HepG2 (cell line): ENCODE measurements at places on chromosomes 11 and 22. TPM values are rescaled to one million over a fixed set of nuclear protein-coding genes. Genes with fewer than 3 reads are reported as not detected.

The AGBL2 gene
- 0.67 and 1.6 TPM in 2 replicates for total RNA-seq

The TXNRD2 gene
- total RNA-seq, result 16.4 and 18.6 TPM in 2 replicates

The SLC22A25 gene
- 0.18 TPM in 2 replicates for total RNA-seq

The ST14 gene
- total RNA-seq, result 0.69 and 1.4 TPM in 2 replicates

The KRTAP5-4 gene
- total RNA-seq, result not detected in 2 replicates

The OR52E8 gene
- not detected in 2 replicates for total RNA-seq

The C11orf87 gene
- not detected in 2 replicates for total RNA-seq

The MRPL49 gene
- 53.3 and 63.2 TPM in 2 replicates for total RNA-seq

The CRYBB2 gene
- 0.18 TPM in 1 of 2 replicates, not detected in the other for total RNA-seq

The PNPLA3 gene
- total RNA-seq, result 13.7 and 16.9 TPM in 2 replicates

The HSPB2 gene
- not detected in 2 replicates for total RNA-seq

The POU2AF2 gene
- total RNA-seq, result not detected in 2 replicates

The MYOD1 gene
- total RNA-seq, result not detected in 2 replicates

- DNase-seq, result no peak
Observed at GRCh38 chr11:16796311-16796710, 57.9 kb downstream of the C11orf58 start.

DNA sequence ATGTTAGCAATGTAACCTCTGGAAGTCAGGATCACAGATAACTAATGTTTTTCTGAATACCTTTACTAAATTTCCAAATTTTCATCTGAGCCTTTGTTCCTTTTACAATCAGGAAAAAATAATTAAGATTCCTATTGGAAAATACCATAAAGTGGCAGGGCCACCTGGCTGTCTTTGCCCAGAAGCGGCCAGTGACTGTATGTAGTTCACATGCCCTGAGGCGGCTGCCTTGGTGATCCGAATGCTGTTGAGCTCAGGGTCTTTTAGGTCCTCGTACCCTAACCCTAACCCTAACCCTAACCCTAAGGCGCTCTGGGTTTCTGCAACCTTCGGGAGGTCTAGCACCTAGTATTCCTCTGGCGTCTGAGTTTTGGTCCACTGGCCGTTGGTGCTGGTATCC lies 8.5 kb upstream of the ARFGAP3 start:
- no peak for DNase-seq

GRCh38 chr11:44427432-44427831 lies 117.5 kb upstream of the ALX4 start:
- DNase-seq, result no peak

GRCh38 chr11:126354631-126355323 lies 709 bp upstream of the ST3GAL4 start:
- no peak for DNase-seq

GRCh38 chr11:63920126-63920938 lies 3.4 kb upstream of the RCOR2 start:
- peak; percentile 60 for DNase-seq

- no peak for DNase-seq
Observed at GRCh38 chr11:64898076-64898445, 18.9 kb downstream of the ATG2A start.

GRCh38 chr11:66970371-66970806 lies 4.7 kb upstream of the C11orf86 start:
- no peak for DNase-seq

DNA sequence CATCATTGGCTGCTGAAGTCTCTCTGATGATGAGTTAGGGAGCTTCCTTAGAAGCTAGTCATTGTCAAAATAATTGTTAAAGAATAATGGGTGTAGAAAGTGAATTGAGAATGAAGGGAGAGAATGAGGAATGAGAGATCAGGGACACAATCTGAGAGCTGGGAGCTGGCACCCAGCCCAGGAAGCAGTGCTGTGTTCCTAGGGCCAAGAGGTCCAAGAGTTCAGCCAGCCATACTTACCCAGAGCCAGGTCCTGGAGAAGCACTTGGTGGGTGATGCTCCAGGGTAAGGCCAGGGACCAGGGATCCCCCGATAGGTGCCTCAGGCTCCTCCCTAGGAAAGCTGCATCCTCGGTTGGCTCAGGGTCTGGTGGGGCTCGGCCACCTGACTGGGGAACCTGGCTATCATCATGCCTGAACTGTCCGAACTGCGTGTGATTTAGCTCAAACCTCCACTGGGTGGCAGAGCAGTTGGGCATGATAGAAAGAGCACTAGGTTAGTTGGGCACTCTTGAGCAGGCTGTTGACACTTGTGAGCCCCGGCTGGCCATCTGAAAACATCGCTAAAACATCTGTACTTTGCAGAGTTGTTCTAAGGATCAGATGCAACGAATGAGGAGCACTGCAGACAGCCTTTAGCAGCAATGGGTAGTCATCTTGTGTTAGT lies 123.9 kb upstream of the NCAM1 start:
- no peak for DNase-seq

GRCh38 chr11:96785073-96785472 lies 395.3 kb downstream of the JRKL start:
- DNase-seq, result no peak

DNA sequence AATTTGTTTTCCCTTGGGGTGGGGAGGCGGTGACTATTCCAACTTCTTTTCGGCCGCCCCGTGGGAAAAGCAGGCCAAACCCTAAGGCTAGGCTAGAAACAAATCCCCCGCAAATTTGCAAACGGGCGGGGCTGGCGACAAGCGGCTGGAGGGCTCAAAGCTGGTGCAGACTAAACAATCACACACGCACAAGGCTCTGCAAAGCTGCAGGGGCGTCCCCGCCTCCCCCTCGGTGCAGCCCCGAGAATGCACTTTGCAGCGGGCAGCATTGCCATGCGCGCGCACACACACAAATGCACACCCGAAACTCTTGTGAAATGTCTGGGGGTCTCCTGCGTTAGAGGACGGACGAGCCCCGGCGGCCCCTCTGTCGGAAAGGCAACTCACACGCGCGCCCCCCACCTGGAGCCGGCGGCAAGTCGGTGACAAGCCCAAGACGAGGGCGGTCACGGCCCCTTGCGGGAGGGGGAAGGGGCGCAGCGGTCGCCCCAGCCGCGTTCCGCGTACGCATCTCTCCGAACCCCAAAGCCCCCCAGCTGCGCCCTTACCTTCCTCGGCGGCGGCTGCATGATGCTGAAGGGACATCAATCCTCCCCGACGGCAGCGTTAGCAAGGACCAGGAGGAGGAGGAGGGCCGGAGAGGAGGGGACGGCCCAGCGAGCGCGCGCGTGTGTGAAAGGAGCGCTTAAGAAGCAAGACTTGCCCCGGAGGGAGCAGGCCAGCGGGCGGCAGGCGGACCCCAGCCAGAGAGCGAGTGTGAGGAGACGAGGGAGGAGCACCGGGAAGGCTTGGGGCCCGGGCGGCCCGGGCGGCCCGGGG lies 600 bp downstream of the FCHSD2 start:
- DNase-seq, result peak; percentile 47

GRCh38 chr11:86574493-86575207 lies 97.8 kb downstream of the ME3 start:
- DNase-seq, result no peak

DNA sequence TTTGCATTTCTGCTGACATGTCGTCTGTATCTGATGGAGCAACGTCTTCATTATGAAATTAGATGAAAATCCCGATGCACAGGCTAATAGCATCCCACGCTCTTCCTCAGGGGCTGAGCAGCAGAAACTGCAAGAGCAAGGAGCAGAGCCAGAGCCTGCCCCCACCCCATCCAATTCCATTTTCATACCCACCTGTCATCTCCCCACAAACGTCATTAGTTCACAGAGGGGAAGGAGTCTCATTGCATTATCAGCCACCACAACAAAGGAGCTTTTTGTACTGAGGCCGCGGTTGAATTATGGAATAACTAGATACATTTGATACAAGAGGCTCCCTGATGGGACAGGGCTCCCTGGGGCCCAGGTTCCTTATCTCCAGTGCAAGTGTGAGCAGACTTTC lies 515.0 kb downstream of the NTM start:
- DNase-seq, result no peak

DNA sequence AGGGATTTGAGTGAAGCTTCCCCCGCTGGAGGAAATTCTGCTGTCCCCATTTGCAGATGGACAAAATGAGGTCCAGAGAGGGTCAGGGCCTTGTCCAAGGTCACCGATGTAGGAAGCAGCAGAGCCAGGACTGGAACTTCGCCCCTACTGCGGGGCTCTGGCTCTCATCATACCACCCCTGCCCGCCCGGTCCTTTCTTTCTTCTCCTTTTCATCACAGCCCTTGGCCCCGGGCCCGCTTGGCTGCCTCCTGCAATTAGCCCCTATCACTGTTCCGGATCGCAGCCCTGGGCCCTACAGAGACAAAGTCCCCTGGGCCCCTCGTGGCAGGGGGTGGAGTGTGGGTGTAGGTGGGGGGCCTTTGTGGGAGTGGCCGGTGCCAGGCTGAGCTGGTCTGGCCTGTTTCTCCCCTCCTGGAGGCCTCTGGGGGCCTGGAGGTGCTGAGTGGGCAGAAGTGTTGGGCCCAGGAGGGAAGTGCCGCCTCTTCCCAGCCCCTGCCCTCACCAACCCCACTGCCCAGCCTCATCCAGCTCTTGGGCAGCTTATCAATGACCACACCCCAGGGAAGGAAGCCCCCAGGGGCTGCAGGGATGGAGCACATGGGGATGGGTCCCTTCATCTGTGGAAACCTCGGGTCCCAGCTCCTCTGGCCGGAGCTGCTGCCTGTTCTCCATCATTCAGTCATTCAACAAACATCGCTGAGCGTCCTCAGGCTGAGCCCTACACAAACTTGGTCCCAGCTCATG lies 3.4 kb downstream of the EMID1 start:
- DNase-seq, result no peak

GRCh38 chr11:60717956-60718355 lies 6.6 kb upstream of the MS4A18 start:
- DNase-seq, result no peak

- no peak for DNase-seq
Observed at GRCh38 chr11:129237880-129238638, 45.9 kb upstream of the ARHGAP32 start.

GRCh38 chr11:93389737-93390136 lies 59.2 kb downstream of the DEUP1 start:
- no peak for DNase-seq

GRCh38 chr11:57461841-57462489 lies 1.6 kb downstream of the RTN4RL2 start:
- DNase-seq, result no peak

DNA sequence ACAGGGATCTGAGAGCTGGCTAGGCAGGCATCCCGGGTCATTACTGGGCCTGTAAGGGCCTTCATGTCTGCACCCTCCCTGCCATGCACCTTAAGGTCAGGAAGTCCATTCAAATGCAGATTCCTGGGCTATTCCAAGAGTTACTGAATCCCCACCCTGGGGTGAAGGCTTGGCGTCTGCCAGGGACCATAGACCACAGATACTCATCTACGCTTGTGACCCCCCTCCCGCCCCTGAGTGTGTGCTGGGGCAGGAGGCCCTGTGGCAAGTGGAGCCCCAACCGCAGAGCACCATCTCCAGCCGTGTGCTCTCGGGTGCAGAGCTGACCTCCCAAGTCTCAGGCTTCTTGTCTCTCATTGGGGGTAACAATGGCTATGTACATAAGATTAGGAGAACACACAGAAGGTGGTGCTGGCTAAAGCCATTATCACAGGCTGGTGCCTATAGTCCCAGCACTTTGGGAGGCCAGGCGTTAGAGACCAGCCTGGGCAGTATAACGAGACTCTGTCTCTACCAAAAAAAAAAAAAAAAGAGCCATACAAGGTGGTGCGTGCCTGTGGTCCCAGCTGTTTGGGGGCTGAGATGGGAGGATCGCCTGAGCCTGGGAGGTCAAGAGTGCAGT lies 19.1 kb upstream of the KCNQ1OT1 start:
- DNase-seq, result no peak

DNA sequence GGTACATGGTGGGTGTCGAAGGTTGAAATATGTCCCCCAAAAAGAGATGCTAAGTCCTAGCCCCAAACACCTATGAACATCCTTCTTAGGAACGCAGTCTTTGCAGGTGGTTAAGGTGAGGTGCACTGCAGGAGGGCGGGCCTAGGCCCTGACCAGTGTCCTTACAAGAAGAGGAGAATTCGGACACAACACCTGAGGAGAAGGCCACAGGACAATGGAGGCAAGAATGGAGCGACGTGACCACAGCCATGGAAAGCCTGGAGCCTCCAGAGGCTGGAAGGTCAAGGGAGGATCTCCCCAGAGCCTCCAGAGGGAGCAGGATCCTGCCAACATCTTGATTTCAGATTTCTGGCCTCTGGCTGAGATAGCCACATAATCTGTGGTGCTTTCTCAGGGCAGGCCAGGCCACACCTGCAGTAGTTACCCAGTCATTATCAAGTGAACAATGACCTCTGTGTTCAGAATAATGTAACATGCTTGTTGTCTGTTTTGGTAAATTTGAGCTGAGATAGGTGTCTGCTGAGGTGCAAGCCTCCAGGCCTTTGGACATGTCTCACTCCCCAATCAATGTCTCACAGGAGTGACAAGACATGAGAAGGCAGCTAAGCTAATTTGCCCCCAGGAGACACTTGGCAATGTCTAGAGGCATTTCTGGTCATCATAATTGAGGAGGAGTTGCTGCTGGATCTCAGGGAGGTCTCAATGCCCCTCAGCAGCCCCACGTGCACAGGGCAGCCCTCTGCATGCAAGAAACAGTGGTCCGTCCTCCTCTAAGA lies 498.9 kb downstream of the BRD1 start:
- no peak for DNase-seq

DNA sequence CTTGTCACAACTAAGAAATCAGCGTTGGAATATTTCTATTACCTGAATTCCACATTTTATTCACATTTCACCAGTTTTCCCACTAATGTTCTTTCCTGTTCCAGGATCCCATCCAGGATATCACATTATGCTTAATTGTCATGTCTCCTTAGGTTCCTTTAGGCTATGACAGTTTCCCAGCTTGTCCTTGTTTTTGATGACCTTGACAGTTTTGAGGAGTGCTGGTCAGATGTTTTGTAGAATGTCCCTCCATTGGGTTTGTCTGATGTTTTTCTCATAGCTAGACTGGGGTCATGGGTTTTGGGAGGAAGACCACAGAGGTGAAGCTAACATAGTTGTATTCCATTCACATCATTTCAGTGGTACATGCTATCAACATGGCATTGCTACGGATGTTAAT lies 80.8 kb upstream of the HEPHL1 start:
- no peak for DNase-seq

GRCh38 chr11:22928207-22928917 lies 68.1 kb upstream of the CCDC179 start:
- DNase-seq, result no peak

GRCh38 chr11:1341928-1342524 lies 32.6 kb upstream of the TOLLIP start:
- DNase-seq, result no peak
